Peyer's patch (tissue), 4 donors: ENCODE measurements at places on chromosomes 2 and 18. TPM values are rescaled to one million over a fixed set of nuclear protein-coding genes. Genes with fewer than 3 reads are reported as not detected.

- no peak for DNase-seq
- no peaks in the 10 kb centered on the region for H3K27me3 ChIP-seq
- H3K4me1 ChIP-seq = no peaks in the 10 kb centered on the region
- H3K27ac ChIP-seq = no peak overlapping the region
- no peaks in the 10 kb centered on the region for H3K36me3 ChIP-seq
These were observed 34.7 kb upstream of the ADAM23 start for GRCh38 chr2:206408323-206409320.

- H3K4me1 ChIP-seq = no peaks in the 10 kb centered on the region
- H3K36me3 ChIP-seq = no peaks in the 10 kb centered on the region
- H3K27me3 ChIP-seq = no peaks in the 10 kb centered on the region
These were observed 69.5 kb downstream of the BIN1 start for GRCh38 chr2:127037476-127037875.

- H3K27ac ChIP-seq = no peak overlapping the region
- DNase-seq = no peak
- H3K27me3 ChIP-seq = no peaks in the 10 kb centered on the region
- H3K4me3 ChIP-seq = no peak overlapping the region
These were observed 347.8 kb upstream of the GULP1 start for GRCh38 chr2:187943772-187944369.

GRCh38 chr2:74416778-74417177 lies 4.6 kb downstream of the C2orf81 start:
- H3K27ac ChIP-seq = no peak overlapping the region
- no peaks in the 10 kb centered on the region for H3K36me3 ChIP-seq
- H3K4me1 ChIP-seq = peaks cover 16% of the 10 kb centered on the region
- H3K4me3 ChIP-seq = no peak overlapping the region
- DNase-seq = no peak

- H3K36me3 ChIP-seq = no peaks in the 10 kb centered on the region
- no peak overlapping the region for H3K4me3 ChIP-seq
- H3K4me1 ChIP-seq = peaks cover 15% of the 10 kb centered on the region
- no peaks in the 10 kb centered on the region for H3K27me3 ChIP-seq
- DNase-seq = no peak
These were observed 1.6 kb upstream of the RHOB start for GRCh38 chr2:20444993-20445910.

GRCh38 chr18:3345885-3346284 lies 84.0 kb downstream of the MYL12B start:
- no peaks in the 10 kb centered on the region for H3K36me3 ChIP-seq
- no peaks in the 10 kb centered on the region for H3K4me1 ChIP-seq
- H3K27me3 ChIP-seq = no peaks in the 10 kb centered on the region
- DNase-seq = no peak

DNA sequence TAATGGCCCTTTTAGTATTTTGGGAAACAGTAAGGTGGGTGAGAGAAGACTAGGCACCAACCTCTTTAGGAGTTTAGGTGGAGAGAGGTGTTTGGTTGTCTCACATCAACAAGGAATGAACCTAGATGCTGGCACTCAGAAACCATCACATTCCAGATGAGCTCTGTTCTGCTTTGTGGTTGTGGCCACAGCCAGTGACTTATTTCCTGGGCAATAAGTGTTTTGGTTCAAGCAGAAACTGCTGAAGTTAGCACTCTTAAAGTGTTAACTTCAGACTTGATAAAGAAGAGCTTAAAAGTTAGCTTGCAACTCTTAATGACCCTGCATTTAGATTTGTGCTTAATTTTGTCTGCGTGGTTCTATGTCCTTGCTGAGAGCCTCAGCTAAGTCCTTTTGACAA lies 929.2 kb downstream of the SLC4A3 start:
- no peak overlapping the region for H3K27ac ChIP-seq
- DNase-seq = no peak
- H3K4me1 ChIP-seq = no peaks in the 10 kb centered on the region
- H3K36me3 ChIP-seq = no peaks in the 10 kb centered on the region
- H3K4me3 ChIP-seq = no peak overlapping the region

DNA sequence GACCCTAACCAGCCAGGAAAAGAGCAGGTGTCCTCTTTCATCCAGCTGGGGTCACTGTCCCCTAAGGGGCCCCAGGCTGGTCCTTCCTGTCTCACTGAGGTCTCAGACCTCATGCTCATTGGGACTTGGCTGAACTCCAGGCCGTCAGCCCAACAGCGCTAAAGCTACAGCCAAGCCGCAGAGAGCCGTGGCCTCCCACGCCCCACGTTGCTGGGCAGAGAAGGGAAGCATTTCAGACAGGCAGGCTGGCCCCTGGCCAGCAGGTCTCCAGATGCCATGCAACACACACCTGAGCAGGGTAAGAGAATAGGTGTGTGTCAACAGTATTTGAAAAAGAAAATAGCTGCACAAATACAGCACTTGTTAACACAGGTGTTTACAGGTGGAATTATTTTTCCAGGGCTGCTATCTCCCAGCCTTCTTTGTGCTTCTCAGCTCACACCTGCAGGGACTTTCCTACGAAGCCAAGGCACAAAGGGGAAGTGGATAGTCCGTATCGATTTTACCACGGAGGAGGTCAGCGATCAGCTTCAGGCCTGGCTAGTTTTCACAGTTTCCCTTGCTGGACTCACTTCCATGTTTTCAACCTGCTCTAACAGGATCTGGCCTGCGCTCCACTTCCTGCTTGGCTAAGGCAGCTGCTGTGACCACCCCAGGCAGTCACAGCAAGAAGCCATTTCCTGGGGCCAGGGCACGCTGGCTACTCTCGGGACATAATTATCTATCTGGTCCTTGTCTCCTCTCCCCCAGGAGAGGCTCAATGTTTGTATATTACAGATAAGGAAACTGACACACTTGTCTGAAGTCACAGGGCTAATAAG lies 156.1 kb upstream of the ID2 start:
- H3K27ac ChIP-seq = peak overlapping the region; percentile 5
- no peak overlapping the region for H3K4me3 ChIP-seq
- H3K27me3 ChIP-seq = no peaks in the 10 kb centered on the region
- no peaks in the 10 kb centered on the region for H3K36me3 ChIP-seq
- peaks cover 23% of the 10 kb centered on the region for H3K4me1 ChIP-seq
- peak; percentile 79 for DNase-seq

DNA sequence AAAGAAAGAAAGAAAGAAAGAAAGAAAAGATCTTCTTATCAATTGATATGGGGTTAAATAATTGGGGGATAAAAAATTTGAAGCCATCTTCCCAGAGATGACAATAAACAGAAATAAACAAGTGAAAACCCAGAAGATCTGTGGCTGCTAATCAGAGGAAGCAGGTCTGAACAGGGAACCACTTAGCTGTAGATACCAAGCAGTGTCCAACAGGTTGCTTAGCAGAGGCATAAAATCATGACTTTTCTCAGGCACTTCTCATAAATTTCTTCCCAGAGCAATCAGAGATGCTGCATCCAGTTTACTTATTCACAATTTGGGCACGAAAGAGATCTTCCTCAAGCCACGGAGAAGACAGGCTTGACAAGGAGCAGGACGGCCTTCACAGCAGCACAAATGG lies 5.7 kb upstream of the LPIN1 start:
- no peak for DNase-seq
- H3K27ac ChIP-seq = no peak overlapping the region
- H3K4me3 ChIP-seq = no peak overlapping the region

DNA sequence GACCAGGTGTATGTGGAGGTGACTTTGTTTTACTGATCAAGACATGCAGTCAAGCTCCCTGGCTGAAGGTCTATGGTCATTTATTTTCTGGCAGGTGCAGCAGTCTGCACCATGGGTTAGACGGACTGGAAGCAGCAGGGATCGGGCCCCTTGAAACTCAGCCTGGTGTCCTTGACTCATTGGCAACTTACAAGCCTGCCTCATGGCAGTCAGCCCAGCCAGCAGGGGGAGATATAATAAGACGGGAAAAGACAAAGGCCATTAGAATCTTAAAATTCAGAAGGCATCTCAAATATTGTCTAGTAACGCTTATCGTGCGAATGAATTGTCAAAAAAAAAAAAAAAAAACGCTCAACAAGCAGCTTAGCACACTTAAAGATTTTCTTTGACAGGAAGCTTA lies 308.2 kb downstream of the EN1 start:
- no peaks in the 10 kb centered on the region for H3K36me3 ChIP-seq
- H3K4me1 ChIP-seq = no peaks in the 10 kb centered on the region
- no peaks in the 10 kb centered on the region for H3K27me3 ChIP-seq
- no peak overlapping the region for H3K4me3 ChIP-seq

DNA sequence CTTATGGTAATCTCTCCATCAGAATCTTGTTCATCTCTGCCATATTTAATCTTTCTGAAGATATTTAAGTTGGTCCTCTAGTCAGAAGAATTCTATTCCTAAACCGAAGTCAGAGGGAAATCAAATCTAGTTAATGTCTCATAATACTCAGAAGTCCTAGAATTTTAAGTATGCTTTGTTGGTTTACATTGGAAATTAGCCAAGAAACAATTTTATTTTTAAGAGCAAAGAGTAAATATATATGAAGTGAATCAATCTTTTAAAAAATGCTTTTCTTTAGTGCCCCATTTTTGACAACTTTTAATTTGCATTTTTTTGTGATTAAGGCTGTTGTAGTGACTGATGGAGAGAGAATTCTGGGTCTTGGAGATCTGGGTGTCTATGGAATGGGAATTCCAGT lies 38.1 kb downstream of the ME2 start:
- H3K27me3 ChIP-seq = no peaks in the 10 kb centered on the region
- peaks cover 51% of the 10 kb centered on the region for H3K36me3 ChIP-seq
- no peak overlapping the region for H3K4me3 ChIP-seq
- H3K4me1 ChIP-seq = no peaks in the 10 kb centered on the region

GRCh38 chr18:23849141-23849540 lies 159.9 kb downstream of the LAMA3 start:
- no peaks in the 10 kb centered on the region for H3K36me3 ChIP-seq
- DNase-seq = no peak
- H3K27me3 ChIP-seq = no peaks in the 10 kb centered on the region
- H3K4me1 ChIP-seq = no peaks in the 10 kb centered on the region
- H3K27ac ChIP-seq = no peak overlapping the region
- no peak overlapping the region for H3K4me3 ChIP-seq

- H3K4me3 ChIP-seq = no peak overlapping the region
- H3K4me1 ChIP-seq = peaks cover 4% of the 10 kb centered on the region
- H3K36me3 ChIP-seq = no peaks in the 10 kb centered on the region
- DNase-seq = peak; percentile 48
- H3K27ac ChIP-seq = no peak overlapping the region
These were observed 121.4 kb upstream of the COPS8 start for GRCh38 chr2:236964291-236964690.

GRCh38 chr2:173355132-173355865 lies 627 bp downstream of the CDCA7 start:
- DNase-seq = peak; percentile 72
- peaks cover 12% of the 10 kb centered on the region for H3K4me1 ChIP-seq
- no peaks in the 10 kb centered on the region for H3K36me3 ChIP-seq
- peak overlapping the region; percentile 52 for H3K27ac ChIP-seq
- peak overlapping the region; percentile 69 for H3K4me3 ChIP-seq

GRCh38 chr2:105308382-105309146 lies 21.0 kb downstream of the TGFBRAP1 start:
- H3K27me3 ChIP-seq = no peaks in the 10 kb centered on the region
- H3K4me3 ChIP-seq = no peak overlapping the region
- no peaks in the 10 kb centered on the region for H3K36me3 ChIP-seq
- H3K27ac ChIP-seq = no peak overlapping the region

The DSC2 gene
- total RNA-seq = 9.9 TPM

The LIMS4 gene
- 3.1 TPM for total RNA-seq

The SIX3 gene
- total RNA-seq = not detected
